ENCODE measurements at places on chromosomes 6 and 20. TPM values are rescaled to one million over a fixed set of nuclear protein-coding genes. Genes with fewer than 3 reads are reported as not detected.

- peak overlapping the region; percentile 73 for H3K27ac ChIP-seq
- H3K36me3 ChIP-seq = no peaks in the 10 kb centered on the region
- H3K4me3 ChIP-seq = peak overlapping the region; percentile 88
- DNase-seq = peak; percentile 45
- H3K27me3 ChIP-seq = peaks cover 8% of the 10 kb centered on the region
Measured at GRCh38 chr20:3173610-3174441, 477 bp upstream of the LZTS3 start.

GRCh38 chr20:16575390-16576140 is 2.3 kb upstream of the KIF16B start:
- H3K36me3 ChIP-seq = no peaks in the 10 kb centered on the region
- H3K4me3 ChIP-seq = peak overlapping the region; percentile 71
- DNase-seq = no peak
- no peak overlapping the region for H3K27ac ChIP-seq
- H3K27me3 ChIP-seq = no peaks in the 10 kb centered on the region
- H3K4me1 ChIP-seq = peaks cover 5% of the 10 kb centered on the region

GRCh38 chr6:6515691-6516607 is 72.6 kb upstream of the LY86 start:
- DNase-seq = no peak
- peaks cover 9% of the 10 kb centered on the region for H3K36me3 ChIP-seq
- no peaks in the 10 kb centered on the region for H3K27me3 ChIP-seq
- no peak overlapping the region for H3K4me3 ChIP-seq
- no peak overlapping the region for H3K27ac ChIP-seq

DNA sequence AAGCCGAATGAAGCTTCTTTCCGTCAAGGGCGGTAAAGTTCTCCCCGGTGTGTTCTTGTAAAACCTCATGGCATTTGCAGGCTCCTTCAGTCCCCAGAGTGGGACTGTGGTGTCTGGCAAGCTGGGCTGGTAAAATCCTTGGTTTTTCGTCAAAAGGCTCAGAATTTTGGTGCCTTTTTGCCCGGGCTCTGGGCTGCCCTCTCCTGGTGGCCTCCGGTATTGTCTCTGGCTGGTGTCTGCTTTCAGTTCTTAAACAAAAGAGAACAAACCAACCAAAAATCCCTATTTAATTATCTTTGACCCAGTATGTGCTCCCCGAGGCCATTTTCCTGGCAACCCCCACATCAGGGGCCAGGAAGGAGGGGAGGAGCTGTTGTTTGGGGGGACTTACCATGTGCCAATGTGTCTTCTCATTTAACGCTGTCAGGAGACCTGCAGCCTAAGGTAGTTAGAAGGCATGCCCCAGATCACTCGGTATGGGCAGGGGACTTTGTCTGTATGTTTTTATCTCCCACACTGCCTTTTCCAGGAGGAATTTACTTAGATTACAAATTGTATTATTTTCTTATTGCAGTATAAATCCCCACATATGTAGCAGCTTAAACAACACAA is 11.1 kb downstream of the CDH4 start:
- peaks cover 15% of the 10 kb centered on the region for H3K4me1 ChIP-seq
- peaks cover 20% of the 10 kb centered on the region for H3K36me3 ChIP-seq
- H3K4me3 ChIP-seq = no peak overlapping the region
- DNase-seq = peak; percentile 16
- no peak overlapping the region for H3K27ac ChIP-seq
- no peaks in the 10 kb centered on the region for H3K27me3 ChIP-seq

- peaks cover 8% of the 10 kb centered on the region for H3K4me1 ChIP-seq
- no peak overlapping the region for H3K27ac ChIP-seq
- DNase-seq = no peak
- no peaks in the 10 kb centered on the region for H3K36me3 ChIP-seq
- peaks cover 7% of the 10 kb centered on the region for H3K27me3 ChIP-seq
Measured at GRCh38 chr6:6912817-6913744, 194.7 kb upstream of the RREB1 start.

- peaks cover 4% of the 10 kb centered on the region for H3K36me3 ChIP-seq
- DNase-seq = peak; percentile 73
- H3K4me1 ChIP-seq = peaks cover 69% of the 10 kb centered on the region
- H3K4me3 ChIP-seq = peak overlapping the region; percentile 88
- peaks cover 14% of the 10 kb centered on the region for H3K27me3 ChIP-seq
- H3K27ac ChIP-seq = peak overlapping the region; percentile 84
Measured at GRCh38 chr20:25865715-25866656, 169.3 kb upstream of the ZNF337 start.

DNA sequence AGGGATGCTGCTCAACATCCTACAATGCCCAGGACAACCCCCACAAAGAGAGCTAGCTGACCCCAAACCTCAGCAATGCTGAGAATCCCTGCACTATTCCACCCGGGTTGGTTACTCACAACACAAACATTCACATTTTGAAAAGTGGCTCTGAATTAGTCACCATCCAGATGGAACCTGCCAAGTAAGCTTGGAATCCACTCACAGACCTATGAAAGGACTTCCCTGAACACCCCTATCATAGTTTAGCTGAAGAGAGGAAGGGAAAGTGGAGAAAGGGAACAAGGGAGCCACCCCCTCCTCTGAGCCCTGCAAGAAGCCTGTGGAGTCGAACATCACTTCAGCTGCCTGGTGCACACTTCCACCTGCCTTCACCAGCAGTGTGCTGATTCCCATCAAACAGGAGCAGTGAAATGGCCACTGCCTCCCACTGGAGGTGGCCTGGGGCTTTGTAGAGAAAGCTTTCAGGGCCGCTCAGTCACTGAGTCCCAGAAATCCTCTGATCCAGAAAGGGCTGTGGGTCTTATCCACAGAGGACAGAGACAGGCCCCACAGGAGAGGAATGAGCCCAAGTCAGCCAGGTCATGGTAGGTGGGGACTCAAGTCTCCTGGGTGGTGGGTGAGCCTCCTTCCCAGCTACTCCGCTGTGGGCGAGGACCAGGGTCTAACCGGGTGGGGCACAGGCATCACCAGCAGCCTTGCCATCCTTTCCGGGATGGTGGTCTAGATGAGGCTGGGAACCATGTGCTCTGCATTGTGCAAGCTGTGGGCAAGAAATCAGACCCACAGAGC is 203.7 kb downstream of the SYNDIG1 start:
- H3K4me3 ChIP-seq = peak overlapping the region; percentile 69
- H3K4me1 ChIP-seq = peaks cover 46% of the 10 kb centered on the region
- DNase-seq = peak; percentile 97
- no peaks in the 10 kb centered on the region for H3K36me3 ChIP-seq
- H3K27ac ChIP-seq = peak overlapping the region; percentile 96
- peaks cover 11% of the 10 kb centered on the region for H3K27me3 ChIP-seq

GRCh38 chr6:9240861-9241260 is 805.5 kb upstream of the SLC35B3 start:
- no peak for DNase-seq
- no peak overlapping the region for H3K4me3 ChIP-seq
- H3K36me3 ChIP-seq = no peaks in the 10 kb centered on the region
- H3K27me3 ChIP-seq = peaks cover 3% of the 10 kb centered on the region
- H3K27ac ChIP-seq = no peak overlapping the region
- H3K4me1 ChIP-seq = no peaks in the 10 kb centered on the region

- H3K27me3 ChIP-seq = peaks cover 52% of the 10 kb centered on the region
- H3K36me3 ChIP-seq = no peaks in the 10 kb centered on the region
- no peaks in the 10 kb centered on the region for H3K4me1 ChIP-seq
- no peak for DNase-seq
- H3K27ac ChIP-seq = no peak overlapping the region
Measured at GRCh38 chr6:36326356-36326995, 10.2 kb downstream of the BNIP5 start.

DNA sequence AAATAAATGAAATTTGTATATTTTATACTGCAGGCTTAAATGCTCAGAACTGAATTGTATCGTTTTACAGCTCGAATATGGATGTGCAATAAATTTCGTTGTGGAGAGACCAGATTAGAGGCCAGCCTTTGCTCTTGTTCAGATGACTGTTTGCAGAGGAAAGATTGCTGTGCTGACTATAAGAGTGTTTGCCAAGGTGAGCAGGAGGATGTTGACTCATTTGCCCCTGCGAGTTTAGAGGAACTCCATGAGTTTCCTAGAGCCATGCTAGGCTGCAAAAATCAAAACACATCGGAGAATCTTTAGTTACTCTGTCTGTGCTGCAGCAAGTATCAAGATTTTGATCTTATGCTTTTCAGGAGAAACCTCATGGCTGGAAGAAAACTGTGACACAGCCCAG is 15.4 kb downstream of the ENPP3 start:
- no peaks in the 10 kb centered on the region for H3K36me3 ChIP-seq
- H3K27me3 ChIP-seq = 0 out of 2 replicates have a peak, but pooled peaks cover 1% of the 10 kb centered on the region
- H3K4me3 ChIP-seq = no peak overlapping the region
- peaks cover 28% of the 10 kb centered on the region for H3K4me1 ChIP-seq
- DNase-seq = peak; percentile 9

- peak overlapping the region; percentile 79 for H3K27ac ChIP-seq
- H3K4me1 ChIP-seq = peaks cover 93% of the 10 kb centered on the region
- DNase-seq = no peak
- H3K36me3 ChIP-seq = peaks cover 64% of the 10 kb centered on the region
- H3K27me3 ChIP-seq = peaks cover 6% of the 10 kb centered on the region
- H3K4me3 ChIP-seq = peak overlapping the region; percentile 35
Measured at GRCh38 chr6:85455471-85456026, 5.7 kb downstream of the NT5E start.

DNA sequence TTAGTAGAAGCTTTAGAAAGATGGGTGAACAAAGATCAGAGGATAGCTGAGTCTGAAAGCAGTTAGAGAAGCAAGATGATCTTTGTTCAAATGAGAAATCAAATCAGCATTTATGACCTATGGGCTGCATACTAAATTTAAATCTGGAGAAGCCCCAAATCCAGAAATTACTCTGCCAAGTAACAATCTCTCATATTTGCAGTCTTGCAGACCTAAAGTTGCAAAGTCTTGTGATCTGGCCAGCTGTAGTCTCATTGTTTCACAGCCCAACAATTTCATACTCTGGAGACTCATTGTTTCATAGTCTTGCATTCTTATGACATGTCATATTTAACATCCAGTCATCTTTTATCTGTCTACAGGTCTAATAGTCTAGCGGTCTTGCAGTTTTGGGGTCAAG is 364.9 kb upstream of the RSPO3 start:
- H3K4me3 ChIP-seq = no peak overlapping the region
- DNase-seq = no peak
- H3K36me3 ChIP-seq = no peaks in the 10 kb centered on the region
- H3K4me1 ChIP-seq = no peaks in the 10 kb centered on the region

DNA sequence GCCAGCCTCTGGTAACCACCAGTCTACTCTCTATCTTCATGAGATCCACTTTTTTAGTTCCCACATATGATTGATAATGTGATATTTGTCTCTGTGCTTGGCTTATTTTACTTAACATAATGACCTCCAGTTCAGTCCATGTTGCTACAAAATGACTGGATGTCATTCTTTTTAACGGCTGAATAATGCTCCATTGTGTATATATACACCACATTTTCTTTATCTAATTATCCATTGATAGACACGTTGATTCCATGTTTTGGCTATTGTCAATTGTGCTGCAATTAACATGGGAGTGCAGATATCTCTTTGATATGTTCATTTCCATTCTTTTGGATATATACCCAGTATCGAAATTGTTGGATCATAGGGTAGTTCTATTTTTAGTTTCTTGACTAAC is 89.3 kb downstream of the ATRN start:
- peaks cover 5% of the 10 kb centered on the region for H3K36me3 ChIP-seq
- no peaks in the 10 kb centered on the region for H3K27me3 ChIP-seq
- H3K4me3 ChIP-seq = no peak overlapping the region
- peaks cover 37% of the 10 kb centered on the region for H3K4me1 ChIP-seq
- no peak for DNase-seq

GRCh38 chr6:45448417-45449389 is 71.0 kb upstream of the SUPT3H start:
- H3K27ac ChIP-seq = peak overlapping the region; percentile 59
- H3K4me1 ChIP-seq = peaks cover 95% of the 10 kb centered on the region
- H3K4me3 ChIP-seq = peak overlapping the region; percentile 47
- no peaks in the 10 kb centered on the region for H3K27me3 ChIP-seq

DNA sequence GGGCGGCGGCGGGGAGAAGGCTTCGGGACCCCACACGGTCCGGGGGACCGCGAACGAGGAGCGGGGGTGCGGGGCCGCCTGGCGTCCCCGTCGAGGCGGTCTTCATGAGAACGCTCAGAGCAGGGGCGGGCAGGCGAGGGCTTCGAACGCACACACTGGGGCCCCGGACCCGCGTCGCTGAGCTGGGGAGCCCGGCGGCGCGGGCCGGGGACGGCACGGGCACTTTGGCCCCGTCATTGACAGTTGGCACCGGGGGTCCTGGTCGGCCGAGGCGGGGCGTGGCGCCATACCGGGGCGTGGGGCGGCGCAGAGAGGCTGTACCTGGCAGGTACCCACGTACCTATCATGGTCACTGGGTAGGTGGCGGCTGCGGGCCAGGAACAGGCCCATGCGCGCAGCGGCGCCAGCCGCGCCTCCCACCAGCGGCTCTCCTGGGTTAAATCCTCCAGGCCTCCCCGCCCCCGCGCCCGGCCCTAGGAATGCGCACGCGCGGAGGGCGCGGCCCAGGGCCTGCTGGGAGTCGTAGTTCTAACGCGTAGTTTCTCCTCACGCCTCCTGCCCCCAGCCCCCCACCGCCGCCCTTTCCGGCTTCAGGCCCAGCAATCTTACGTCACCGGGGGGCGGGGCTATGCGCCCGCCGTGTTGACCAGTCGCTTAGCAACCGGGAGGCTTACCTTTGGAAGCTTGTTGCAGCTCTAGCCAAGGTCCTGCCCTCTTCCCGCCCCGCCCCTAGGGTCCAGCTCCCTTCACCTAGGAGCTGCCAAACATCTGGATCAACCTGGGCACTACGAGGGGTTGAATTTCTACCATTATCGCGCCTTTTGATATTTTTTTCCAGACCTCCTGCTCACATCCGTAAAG is at the start of the genes PACRG and PRKN:
Gene PACRG, plus strand, starts transcription at position 653 of the 861 bp plus-strand sequence.
Gene PRKN, minus strand, starts transcription at position 445 of the 861 bp plus-strand sequence.
- H3K36me3 ChIP-seq = no peaks in the 10 kb centered on the region
- peak; percentile 94 for DNase-seq
- peak within 1 kb of the TSS; percentile 87 for H3K27ac ChIP-seq

- no peak for DNase-seq
- H3K27ac ChIP-seq = no peak overlapping the region
- no peak overlapping the region for H3K4me3 ChIP-seq
- no peaks in the 10 kb centered on the region for H3K27me3 ChIP-seq
Measured at GRCh38 chr6:21935142-21935541, 341.6 kb downstream of the SOX4 start.

DNA sequence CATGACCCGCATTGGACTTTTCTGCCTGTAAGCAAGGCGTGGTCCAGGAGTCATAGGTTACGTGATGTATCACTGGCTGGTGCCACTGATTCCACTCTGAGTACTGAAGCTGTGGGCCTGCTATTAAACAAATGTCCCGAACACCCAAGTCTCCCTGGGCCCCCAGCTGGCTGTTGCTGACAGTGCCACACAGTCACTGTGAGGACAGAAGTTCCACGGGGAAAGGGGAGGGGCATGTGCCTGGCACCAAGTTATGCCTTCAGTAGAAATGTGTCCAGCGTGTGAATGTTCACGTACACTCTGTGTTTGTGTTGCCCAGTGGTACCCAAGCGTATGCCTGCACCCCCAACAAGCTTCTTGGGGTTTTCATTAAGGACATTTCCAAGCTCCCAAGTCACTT is 171.4 kb upstream of the QKI start:
- peaks cover 8% of the 10 kb centered on the region for H3K4me1 ChIP-seq
- DNase-seq = no peak
- no peak overlapping the region for H3K27ac ChIP-seq
- H3K27me3 ChIP-seq = no peaks in the 10 kb centered on the region
- no peak overlapping the region for H3K4me3 ChIP-seq
- 0 out of 2 replicates have a peak, but pooled peaks cover 6% of the 10 kb centered on the region for H3K36me3 ChIP-seq

- H3K4me3 ChIP-seq = peak overlapping the region; percentile 82
- H3K27me3 ChIP-seq = peaks cover 2% of the 10 kb centered on the region
- peak overlapping the region; percentile 95 for H3K27ac ChIP-seq
Measured at GRCh38 chr6:111590209-111590980, 15.3 kb downstream of the TRAF3IP2 start.

Gene CGA
- 0.77 TPM for total RNA-seq

Gene SLC17A9
- total RNA-seq = 42.0 TPM

Gene PTGIS
- not detected for total RNA-seq

Gene TCF21
- not detected for total RNA-seq

Gene PTPN1
- 45.1 TPM for total RNA-seq

Data from HFFc6 (cell line).